ENCODE measurements at places on chromosomes 16 and 17.

- DNase-seq: no peak
Observed at GRCh38 chr17:34797720-34798119, 163.5 kb downstream of the CCT6B start.

GRCh38 chr17:62562656-62563055 lies 64.8 kb upstream of the MRC2 start:
- DNase-seq: no peak

DNA sequence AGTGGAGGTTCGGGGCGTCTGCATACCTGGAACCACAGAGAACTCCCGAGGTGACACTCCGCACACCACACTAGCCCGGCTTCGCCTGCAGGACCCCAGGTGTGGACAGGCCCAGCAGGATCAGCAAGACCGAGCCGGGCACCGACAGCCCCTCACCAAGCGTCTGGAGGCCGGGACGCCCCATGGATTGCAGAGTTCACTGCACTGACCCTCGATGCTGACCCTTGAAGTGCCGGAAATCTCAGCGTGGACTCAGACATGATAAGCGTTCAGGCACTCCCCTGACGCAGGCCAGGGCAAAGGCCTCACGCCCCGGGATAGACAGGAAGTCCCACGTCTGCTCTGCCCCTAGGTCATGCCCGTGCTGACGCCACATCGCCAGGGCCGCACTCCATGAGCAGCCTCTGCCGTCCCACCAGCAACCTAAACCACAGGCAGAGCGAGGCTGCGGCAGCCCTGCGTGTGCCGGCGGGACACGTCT lies 26.0 kb downstream of the ACSF3 start:
- no peak for DNase-seq

DNA sequence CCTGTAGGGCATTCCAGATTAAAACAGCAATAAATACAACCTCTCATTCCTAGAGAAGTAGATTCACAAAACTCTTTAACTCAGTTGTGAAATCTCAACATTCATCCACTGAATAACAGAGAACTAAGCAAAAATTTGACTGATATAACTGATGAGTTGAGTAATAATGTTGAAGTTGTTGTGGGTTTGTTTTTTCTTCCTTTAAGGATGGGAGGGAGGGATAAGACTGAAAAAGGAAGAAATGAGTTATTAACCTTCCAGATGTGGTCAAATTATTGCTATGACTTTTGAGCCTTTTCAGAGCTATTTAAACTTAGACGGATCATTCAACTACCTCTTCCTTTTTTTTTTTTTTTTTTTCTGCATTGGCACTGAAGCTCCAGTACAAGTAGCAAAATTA lies 38.6 kb downstream of the SKAP1 start:
- no peak for DNase-seq

- no peak for DNase-seq
Observed at GRCh38 chr17:2172999-2173398, 118.1 kb downstream of the HIC1 start.

- no peak for DNase-seq
Observed at GRCh38 chr16:83963277-83964119, 4.5 kb upstream of the NECAB2 start.

GRCh38 chr16:56525236-56525635 lies 5.4 kb upstream of the BBS2 start:
- DNase-seq: no peak

DNA sequence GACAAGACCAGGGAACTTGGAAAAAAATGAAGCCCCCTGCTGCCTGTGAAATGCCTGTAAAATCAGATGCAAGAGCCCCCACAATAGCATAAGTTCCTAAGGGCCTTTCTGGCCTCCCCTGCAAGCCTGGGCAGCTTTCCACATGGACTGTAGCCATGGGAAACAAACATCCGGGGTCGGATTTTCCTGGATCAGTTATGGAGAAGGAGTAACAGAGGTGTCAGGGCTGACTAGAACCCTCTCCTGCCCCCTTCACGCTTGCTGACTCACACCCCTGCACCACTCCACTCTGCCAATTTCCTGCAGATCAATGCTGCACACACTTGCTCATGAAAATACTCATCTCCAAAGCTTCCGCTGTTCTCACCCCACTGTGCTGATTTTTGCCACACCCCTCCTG lies 258.6 kb downstream of the CBLN1 start:
- DNase-seq: no peak

DNA sequence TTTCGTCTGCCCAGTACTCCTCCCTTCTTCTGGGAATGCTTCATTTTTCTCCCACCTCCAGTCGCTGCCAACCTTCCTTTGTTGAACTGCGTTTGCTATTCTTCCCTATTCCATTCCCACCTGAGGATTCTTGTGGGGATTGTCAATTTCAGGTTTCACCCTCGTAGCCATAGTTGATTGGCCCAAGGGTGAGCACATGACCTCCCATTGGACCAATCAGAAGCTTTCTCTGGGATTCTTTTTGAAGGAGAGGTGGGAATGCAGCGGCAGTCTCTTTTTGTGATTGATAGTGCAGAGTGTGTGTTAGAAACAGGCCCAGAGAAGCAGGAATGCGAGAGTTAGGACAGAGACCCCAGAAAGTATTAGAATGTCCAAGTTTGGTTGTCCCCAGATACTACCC lies 49.1 kb upstream of the GPRC5B start:
- no peak for DNase-seq

DNA sequence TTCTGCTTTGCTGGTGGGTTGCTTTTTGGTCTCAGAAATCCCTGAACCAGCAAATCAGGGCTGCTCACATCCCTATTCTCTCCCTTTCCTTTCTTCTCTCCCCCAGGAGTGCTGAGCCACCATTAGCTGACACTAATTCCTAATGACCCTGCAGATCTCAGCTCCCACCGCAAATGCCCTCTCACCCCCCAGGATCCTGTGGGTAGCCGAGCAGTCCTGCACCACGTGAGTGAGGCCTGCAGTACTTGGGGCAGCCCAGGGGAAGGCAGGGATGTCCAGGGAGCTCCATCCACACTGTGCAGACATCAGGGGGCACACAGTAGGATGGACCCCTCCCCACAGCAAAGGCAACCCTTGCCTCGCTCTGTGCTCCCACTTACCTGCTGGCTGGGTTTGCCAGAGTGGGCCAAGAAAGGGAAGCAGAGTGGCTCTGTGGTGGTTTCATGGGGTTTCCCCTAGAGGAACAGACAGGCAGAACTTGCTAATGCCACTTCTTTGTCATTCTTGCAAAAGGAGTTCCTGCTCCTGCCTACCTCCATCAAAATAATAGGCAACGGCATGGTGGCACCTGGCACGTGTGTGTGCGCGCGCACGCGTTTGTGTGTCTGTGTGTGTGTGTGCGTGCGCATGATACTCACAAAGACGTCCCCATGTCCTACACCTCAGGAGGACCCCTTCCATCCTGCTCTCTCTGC lies 135.6 kb downstream of the GAS7 start:
- no peak for DNase-seq

- DNase-seq: no peak
Observed at GRCh38 chr16:89828199-89828869, at the start of gene SPIRE2. SPIRE2 (plus strand) TSS chr16:89828475; CDS start chr16:89828551, 76 bp downstream.

DNA sequence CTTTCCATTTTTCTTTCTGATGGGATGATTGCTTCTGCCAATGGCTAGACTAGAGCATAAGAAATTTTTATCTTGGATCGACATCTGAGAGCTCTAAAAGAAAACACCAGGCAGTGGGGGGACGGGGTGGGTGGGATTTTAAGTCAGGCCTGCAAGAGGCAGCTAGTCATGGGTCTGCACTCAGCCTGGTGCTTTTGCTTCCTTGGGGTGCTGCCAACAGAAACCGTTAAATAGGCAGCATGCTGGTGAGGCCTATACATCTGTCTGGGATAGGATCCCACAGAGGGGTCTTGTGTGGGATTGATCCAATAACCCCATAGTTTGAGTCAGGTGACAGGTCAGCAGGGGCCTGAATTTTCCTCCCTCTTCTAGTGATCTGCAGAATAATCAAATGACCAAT lies 26.9 kb downstream of the ZNRF1 start:
- DNase-seq: no peak

GRCh38 chr17:83078378-83079351 lies 744 bp upstream of the METRNL start:
- DNase-seq: no peak

Measured in NCI-H1436 treated with DMSO at 0.1 percent for 48 hours (cell line).